ENCODE measurements at places on chromosomes 3 and 15. TPM values are rescaled to one million over a fixed set of nuclear protein-coding genes. Genes with fewer than 3 reads are reported as not detected.
A peak's percentile ranks its signal among the peaks of the same experiment; 100 is the strongest.

The SHC4 gene
- 2.5 TPM for total RNA-seq

The SOX14 gene
- total RNA-seq: not detected

The GP9 gene
- not detected for total RNA-seq

The CASR gene
- not detected for total RNA-seq

The ISL2 gene
- total RNA-seq: not detected

The ITPKA gene
- total RNA-seq: 4.7 TPM

The CFAP20DC gene
- 1.5 TPM for total RNA-seq

The ATP13A4 gene
- total RNA-seq: 2.8 TPM

The VGLL3 gene
- total RNA-seq: not detected

The P3H2 gene
- total RNA-seq: not detected

The CXCR6 gene
- total RNA-seq: 3.2 TPM

The EIF2B5 gene
- 59.9 TPM for total RNA-seq

The CCDC191 gene
- 1.5 TPM for total RNA-seq

The TBL1XR1 gene
- total RNA-seq: 158 TPM

The KBTBD13 gene
- total RNA-seq: not detected

- no peak for DNase-seq
These were observed 20.7 kb upstream of the SLC25A26 start for GRCh38 chr3:66200147-66200546.

DNA sequence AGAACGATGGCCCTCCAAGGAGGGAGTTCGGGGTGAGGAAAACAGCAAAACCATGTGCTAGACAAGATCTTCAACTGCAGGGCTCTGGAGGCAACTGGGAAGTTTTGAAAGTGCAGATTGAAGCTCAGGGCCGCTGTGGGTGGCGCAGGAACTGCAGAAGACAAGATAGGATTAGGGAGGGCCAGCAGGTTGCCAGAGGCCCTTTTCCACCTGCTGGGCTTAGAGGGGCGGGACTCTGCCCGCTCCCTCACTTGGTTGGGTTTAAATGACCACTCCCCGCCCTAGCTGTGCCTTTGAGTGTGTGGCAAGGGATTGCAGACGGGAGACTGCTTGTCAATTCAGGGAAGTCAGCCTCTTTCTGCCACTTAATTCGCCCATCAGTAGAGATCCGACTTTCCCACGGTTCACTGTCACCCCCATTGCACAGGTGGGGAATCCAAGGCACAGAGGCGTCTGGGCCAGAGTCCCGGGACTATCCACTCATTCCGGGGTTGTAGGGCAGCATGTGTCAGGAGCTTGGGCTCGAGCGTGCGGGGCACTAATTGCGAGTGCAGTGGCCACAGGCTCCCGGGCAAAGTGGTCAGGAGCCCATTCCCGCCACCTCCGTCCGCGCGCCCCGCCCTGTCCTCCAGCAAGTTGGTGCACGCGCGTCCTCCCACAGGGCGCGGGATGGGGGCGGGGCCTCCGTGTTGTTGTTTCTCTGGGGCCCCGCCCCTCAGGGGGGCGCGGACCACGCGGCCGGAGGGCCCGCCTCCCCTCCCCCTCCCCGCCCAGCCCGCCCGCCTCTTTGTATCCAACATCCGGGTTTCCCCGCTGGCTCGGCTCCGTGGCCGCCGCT, at the start of gene ACVR2B:
Gene ACVR2B, plus strand, starts transcription at position 816 of the 838 bp plus-strand sequence. CDS start 433 bp downstream, outside the sequence.
- DNase-seq: peak; percentile 81

DNA sequence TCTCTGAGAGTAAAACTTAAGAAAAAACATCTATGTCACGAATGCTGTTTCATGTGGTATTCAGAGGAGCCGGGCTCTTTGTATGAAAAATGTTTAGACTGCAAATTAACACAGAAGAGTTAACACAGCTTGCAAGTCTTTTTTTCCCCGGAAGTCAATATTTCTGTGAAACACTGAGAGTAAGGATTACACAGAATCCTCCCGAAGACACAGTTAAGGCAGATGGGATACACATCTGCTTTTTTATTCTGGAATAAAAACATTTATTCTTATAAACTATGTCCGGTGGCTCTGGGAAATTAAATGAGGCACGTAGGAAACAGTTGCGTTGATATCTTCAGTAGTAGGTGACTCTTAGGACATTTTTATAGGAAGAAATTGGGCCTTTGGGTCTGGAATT, 180.6 kb downstream of the PTPRG start:
- DNase-seq: no peak

GRCh38 chr3:194689493-194689944, 3.8 kb downstream of the FAM43A start:
- peak; percentile 54 for DNase-seq

GRCh38 chr3:178707311-178708031, 171.2 kb downstream of the KCNMB2 start:
- no peak for DNase-seq

GRCh38 chr3:127063916-127064315, 81.0 kb downstream of the PLXNA1 start:
- no peak for DNase-seq

DNA sequence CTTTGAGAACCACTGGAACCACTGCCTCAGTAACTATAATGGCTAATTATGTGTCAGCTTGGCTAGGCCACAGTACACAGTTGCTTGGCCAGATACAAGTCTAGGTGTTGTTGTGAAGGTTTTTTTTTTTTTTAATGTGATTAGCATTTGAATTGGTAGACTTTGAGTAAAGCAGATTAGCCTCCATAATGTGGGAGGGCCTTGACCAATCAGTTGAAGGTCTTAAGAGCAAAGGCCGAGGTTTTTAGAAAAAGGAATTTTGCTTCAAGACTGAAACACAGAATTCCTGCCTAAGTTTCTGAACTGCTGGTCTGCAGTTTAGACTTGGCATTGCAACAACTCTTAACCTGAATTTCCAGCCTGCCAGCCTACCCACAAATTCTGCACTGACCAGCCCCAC, 451.6 kb upstream of the AZI2 start:
- DNase-seq: no peak

DNA sequence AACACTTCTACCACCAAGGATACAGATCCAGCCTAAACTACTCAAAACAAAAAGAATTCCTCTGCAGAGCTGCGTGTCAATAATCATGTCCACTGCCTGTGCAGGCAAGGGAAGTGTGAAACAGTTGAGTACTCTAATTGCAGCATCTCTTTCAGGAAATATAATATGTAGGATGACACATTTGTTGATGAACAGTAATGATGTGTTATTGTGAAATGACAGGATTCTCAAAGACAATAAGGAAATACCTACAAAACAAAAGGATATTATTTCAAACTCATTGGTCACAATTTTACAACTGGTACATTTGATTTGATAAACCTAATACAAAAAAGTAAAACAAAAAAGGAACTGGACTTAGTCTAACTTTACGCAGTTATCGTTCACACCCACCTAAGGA, 4.4 kb downstream of the SPG11 start:
- DNase-seq: no peak

- DNase-seq: no peak
These were observed 338.5 kb downstream of the CADM2 start for GRCh38 chr3:85297291-85297690.

DNA sequence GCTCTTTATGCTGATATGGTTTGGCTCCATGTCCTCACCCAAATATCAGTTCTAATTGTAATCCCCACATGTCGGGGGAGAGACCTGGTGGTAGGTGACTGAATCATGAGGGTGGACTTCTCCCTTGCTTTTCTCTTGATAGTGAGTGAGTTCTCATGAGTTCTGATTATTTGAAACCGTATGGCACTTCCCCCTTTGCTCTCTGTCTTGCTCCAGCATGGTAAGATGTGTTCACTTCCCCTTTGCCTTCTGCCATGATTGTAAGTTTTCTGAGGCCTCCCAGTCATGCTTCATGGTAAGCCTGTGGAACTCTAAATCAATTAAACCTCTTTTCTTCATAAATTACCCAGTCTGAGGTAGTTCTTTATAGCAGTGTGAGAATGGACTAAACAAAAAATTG, 107.6 kb downstream of the IMPG2 start:
- no peak for DNase-seq

DNA sequence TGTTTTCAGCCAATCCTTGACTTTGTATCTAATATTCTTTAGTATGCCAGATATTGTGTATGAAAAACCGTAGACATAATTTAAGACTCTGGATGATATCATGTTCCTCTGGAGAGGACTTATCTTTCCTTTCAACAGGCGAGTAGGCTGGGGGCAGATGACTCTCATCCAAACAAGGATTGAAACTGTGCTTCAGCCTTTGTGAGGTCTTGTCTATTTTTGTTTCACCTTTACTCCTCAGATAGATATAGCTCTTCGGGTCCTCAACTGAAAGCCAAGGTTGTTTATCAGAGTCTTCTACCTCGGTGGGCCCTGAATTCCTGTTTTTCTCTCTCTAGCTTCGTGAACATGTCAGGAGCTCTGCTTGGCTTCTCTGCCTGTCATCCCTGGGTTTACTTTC, 66.0 kb downstream of the C3orf20 start:
- DNase-seq: no peak

DNA sequence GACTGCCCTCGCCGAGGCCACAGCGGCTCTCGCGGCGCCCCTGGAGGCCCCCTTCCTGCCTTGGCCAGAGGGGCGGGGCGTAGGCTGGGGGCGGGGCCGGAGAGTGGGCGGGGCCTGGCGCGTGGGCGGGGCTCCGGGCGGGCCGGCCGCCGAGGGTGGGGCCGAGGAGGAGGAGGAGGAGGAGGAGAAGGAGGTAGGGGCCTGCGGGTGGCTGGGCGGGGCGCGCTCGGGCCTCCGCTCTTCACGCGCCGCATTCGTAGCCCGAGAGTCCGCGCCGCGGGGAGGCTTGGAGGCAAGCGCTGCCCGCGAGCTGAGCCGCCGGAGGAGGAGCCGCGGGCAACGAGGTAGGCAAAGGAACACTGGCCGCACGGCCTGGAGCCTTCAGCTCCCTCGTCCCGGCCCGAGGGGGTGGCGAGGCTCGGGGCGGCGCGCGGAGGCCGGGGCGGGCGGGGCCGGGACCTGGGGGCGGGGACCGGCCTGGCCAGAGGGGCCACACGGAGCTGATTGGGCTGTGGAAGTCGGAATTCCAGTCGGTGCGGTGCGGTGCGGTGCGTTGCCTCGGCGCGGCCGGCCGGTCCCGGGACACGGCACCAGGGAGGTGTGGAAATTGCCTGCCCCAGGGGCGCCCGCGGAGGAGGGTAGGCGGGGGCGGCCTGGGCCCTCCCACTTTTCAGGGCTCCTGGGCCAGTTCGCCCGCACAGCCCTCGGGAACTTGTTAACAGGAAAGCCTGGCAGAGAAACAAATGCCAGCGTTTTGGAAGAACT, at the start of gene PPP2R3A:
Gene PPP2R3A, plus strand, starts transcription at position 223 of the 765 bp plus-strand sequence. CDS start 35,771 bp downstream, outside the sequence.
- DNase-seq: peak; percentile 73

DNA sequence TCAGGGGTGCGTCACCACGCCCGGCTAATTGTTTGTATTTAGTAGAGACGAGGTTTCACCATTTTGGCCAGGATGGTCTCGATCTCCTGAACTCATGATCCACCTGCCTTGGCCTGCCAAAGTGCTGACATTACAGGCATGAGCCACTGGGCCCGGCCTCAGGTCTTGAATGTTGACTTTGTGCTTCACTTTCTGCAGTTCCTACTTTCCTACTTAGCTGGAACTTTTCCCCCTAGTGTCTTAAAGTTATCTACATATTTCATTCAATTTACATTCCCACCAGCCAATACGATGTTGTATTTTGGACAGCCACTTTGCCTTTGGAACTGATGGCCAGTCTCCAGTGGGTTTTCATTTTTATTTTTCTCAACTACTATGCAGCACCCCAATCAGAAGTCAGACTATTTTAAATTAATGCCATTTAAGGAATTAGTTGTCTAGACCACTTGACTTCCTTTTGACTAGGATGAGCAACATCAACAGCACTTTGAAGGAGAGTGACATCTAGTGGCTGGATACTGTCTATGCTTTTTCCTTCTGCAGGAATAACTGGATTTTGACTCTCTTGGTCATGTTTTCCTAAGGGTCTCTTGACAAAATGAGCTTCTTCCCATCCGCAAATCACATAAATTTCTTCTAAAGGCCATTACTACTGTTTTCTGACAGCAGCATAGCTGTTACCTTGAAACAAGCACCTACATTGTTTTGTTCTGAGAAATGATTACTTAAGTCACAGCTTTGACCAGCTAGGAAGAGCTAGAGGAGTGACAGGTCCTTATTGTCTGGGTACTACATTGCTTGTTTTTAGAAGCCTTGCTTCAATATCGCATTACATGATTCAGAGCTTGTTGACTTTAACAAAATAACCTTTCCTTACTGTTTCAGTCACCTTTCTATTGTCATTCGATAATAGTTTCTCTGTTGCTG, 140.2 kb downstream of the ITPR1 start:
- no peak for DNase-seq

GRCh38 chr3:20008646-20009045, 3.4 kb downstream of the PP2D1 start:
- no peak for DNase-seq
